ENCODE measurements at places on chromosomes 11 and 22. TPM values are rescaled to one million over a fixed set of nuclear protein-coding genes. Genes with fewer than 3 reads are reported as not detected.
A peak's percentile ranks its signal among the peaks of the same experiment; 100 is the strongest.

DNA sequence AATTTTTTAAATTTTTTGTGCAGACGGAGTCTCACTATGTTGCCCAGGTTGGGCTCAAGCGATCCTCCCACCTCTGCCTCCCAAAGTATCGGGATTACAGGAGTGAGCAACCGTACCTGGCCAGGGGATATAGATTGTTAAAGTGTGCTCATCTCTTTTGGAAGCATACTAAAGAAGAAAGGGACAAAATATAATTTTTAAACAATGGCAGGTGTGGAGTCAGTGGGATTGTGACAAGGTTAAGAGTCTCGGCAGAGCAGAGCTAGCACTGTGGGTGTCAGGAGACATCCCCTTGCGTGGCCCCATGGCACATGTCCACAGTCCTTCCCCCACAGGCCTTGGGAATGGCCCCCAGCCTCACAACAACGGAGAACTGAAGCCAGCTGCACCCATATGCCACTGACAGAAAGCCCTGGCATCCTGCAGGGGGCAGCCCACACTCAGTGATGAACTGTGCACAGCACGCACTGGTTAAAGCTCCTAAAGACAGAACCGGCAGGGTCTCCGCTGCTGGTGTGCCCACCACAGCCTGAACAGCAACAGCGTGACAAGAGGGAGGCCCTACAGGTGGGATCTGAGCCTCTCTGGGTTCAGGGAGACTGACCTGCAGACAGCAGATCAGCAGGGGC lies 29.9 kb downstream of the SERPIND1 start:
- DNase-seq: peak; percentile 70

- DNase-seq: no peak
Observed at GRCh38 chr11:134785660-134786284, 373.7 kb upstream of the B3GAT1 start.

OR52I1 gene
- not detected for total RNA-seq

GRCh38 chr22:29727131-29727523 lies 7.3 kb downstream of the CABP7 start:
- DNase-seq: peak; percentile 33

GRCh38 chr22:44964722-44965078 lies 45.1 kb downstream of the PHF21B start:
- no peak for DNase-seq

GRCh38 chr11:118406599-118407166 lies 5.3 kb downstream of the ATP5MG start:
- DNase-seq: peak; percentile 10

OR8G1 gene
- not detected for total RNA-seq

- DNase-seq: no peak
Observed at GRCh38 chr11:78192223-78192719, 3.6 kb downstream of the USP35 start.

CCDC34 gene
- total RNA-seq: 2.0 TPM

DNA sequence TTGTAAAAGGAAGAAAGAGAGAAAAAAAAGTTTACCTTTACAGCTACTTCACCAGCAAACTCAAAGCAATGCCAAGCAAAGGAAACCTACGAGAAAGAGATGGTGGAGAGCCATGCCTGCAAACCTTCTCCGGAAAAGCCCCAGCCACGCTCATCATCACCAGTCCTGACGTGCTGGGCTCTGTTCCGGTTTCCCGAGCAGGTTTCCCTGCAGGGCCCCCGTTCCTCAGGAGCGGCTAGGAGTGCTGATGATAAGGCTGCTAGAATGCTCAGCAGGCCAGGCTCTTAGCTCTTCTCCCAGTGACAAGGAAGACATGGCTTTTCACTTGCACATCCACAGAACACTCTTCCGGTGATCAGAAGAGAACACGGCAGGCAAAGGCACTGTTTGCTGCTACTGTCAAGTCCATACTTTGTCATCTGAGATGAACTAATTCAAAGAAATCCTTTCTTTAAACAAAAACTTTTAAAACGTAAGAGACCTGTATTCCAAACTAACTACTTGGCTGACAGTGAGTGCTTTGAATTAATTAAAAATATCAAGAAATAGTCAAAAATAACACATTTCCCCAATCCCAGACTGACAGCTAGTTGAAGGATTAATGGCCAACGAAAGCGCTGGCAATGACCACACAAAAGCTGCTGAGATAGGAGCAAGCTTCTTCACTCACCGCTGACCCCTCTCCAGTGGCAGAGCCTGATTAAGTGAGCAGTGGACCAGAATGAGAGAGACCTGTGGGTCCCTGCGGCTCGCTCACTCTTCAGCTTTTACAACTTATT lies 35.8 kb downstream of the DUSP8 start:
- DNase-seq: peak; percentile 55

- DNase-seq: peak; percentile 57
Observed at GRCh38 chr11:8090756-8091155, 9.7 kb downstream of the TUB start.

DNA sequence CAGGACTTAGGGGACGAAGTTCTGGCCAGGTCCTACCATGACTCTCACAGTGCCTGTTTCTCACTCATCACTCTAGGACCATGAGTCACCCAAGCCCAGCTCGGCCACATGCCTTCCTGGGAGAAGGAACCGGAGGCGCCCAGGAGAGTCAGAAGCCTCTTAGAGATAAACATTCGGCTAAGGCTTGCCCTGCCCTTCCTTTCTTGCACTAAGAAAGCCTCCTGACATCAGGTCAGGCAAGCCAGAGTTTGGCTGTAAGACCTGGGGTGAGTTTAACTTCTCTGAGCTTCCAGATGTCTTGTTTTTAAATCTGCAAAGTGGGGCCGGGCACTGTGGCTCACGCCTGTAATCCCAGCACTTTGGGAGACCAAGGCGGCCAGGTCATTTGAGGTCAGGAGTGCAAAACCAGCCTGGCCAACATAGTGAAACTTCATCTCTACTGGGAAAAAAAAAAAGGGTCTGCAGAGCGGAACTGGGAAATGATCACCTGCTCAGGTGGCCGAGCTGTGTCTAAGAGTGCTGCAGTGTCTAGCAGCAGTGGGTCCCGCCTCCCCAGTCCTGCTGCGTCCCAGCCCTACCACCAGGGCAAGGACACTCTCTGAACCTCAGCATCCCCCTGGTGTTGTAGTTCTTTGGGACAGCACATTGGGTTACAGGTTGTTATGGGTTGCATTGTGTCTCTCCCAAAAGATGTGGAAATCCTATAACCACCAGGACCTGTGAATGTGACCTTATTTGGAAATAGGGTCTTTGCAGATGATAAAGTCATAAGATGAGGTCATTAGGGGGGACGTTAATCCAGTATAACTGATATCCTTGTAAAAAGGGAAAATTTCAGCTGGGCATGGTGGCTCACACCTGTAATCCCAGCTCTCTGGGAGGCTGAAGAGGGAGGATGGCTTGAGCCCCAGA lies 1.8 kb upstream of the CARS1 start:
- DNase-seq: no peak

B4GALNT4 gene
- total RNA-seq: 0.20 TPM

MIAT gene
- total RNA-seq: 0.22 TPM

LRRN4CL gene
- 0.22 TPM for total RNA-seq

NARS2 gene
- total RNA-seq: 11.1 TPM

SLC37A2 gene
- 0.20 TPM for total RNA-seq

SLC29A2 gene
- 0.79 TPM for total RNA-seq

TRPM5 gene
- total RNA-seq: not detected

NOL12 gene
- total RNA-seq: 18.1 TPM

DNA sequence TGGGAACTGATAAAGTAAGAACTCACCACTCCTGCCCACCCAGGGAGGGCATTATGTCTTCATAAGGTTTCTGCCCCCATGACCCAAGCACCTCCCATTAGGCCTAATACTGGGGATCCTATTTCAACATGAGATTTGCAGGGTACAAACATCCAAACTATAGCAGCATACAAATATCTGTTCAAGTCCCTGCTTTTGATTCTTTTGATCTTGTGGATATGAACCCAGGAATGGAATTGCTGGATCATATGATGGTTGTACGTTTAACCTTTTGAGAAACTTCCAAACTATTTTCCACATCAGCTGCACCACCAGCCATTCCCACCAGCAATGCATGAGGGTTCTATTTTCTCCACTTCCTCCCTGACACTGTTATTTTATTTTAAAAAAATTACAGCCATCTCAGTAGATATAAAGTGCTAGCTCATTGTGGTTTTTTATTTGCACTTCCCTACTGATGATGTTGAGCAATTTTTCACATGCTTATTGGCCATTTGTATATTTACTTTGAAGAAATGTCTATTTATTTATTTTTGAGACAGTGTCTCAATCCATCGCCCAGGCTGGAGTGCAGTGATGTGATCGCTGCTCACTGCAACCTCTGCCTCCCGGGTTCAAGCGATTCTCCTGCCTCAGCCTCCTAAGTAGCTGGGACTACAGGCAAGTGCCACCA lies 7.1 kb upstream of the ATG16L2 start:
- no peak for DNase-seq

GRCh38 chr22:30474683-30475424 lies 3.0 kb upstream of the SEC14L3 start:
- DNase-seq: no peak

DNA sequence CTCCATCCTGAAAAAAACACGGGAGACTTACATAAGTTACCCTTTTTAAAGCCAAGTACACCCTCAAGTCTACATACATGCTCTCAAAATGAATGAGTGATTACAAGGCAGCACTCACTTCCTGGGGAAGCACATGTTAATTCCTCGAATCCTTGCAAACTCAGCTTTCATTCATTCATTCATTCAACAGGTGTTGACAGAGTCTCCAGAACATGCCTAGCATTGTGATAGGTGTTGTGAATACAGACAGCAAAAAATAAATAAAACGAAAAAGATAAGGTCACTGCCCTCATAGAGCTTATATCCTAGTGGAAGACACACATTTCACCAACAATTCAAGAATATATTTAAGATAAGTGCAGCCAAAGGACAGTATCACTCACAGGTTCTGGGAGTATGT lies 19.7 kb downstream of the MPPED2 start:
- no peak for DNase-seq

DNA sequence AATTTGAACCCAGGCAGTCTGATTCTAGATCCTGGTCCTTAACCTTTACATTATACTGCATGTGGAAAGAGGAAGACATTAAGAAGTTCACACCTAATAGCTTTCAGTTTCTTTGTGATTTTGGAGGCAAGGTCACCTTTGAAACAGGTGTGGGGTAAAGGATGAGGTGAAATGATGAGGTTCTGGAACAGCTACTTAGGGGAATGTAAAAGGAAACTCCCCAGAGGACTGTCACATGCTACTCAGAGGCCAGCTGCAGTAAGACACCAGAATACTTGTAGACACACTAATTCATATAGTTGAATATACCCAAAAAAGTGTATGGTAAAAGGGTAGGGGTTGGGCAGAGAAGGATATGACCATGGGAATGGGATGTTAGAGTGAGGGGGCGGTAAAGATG lies 5.4 kb downstream of the APIP start:
- no peak for DNase-seq

GRCh38 chr22:37588546-37589215 lies 8.8 kb upstream of the LGALS2 start:
- no peak for DNase-seq

GRCh38 chr11:29937526-29937925 lies 79.3 kb downstream of the KCNA4 start:
- DNase-seq: no peak

GRCh38 chr11:10067629-10068300 lies 226.3 kb downstream of the SBF2 start:
- DNase-seq: no peak

DNA sequence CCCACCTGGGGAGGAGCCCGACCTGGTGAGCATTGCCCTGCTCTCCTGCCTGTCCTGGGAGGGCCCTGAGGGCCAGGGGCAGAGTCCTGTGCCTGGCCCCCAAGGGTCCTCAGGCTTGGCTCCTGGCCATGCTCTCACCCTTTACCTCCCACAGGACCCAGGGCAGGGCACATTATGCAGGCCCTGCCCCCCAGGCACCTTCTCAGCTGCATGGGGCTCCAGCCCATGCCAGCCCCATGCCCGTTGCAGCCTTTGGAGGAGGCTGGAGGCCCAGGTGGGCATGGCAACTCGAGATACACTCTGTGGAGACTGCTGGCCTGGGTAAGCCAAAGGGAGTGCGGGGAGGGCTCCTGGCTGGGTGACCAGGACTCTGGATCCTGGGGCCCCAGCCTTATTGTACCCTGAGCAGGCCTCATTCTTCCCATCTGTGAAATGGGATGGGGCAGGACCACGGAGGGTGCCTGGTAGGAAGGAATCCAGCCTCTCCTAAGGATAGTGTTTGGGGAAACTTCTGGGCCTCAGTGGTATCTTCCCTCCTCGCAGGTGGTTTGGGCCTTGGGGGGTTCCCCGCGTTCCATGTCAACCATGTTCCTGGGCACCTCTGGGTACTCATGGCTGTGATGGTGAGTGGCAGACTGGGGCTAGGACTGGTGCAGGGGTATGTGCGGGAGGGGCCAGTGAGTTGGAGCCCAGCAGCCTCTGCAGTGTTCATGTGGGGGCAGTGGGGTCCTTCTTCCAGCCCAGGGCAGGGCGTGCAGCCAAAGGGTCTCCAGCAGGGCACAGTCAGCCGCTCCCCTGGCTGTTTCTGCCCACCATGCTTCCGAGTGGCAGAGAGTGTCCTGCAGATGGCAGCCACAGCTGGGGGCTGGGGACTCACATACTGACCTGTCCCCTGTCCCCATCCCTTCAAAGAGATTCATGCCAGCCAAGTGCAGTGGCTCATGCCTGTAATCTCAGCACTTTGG lies 14.7 kb downstream of the RELT start:
- DNase-seq: no peak

MFRP gene
- total RNA-seq: not detected

DNA sequence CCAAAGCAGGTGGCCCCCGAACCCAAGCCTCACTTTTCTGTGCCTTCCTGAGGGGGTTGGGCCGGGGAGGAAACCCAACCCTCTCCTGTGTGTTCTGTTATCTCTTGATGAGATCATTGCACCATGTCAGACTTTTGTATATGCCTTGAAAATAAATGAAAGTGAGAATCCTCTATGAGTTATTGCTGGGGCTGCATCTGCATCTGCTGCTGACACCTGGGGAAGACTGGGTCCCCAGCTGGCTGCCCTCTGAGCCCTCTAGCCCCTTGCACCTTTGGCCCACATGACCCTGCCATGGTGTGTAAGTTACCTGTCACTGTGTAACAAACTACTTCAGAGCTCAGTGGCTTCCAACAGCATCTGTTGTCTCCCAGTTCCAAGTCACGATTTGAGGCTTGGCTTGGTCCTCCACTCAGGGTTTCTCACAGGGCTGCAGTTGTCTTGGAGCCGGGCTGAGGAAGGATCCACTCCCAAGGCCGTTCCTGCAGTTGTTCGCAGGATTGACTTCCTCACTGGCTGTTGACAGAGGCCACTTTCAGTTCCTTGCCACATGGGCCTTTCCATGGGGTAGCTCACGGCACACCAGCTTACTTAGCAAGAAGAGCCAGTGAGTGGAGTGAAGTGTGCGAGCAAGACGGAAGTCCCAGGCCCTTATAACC lies 13.5 kb upstream of the UVRAG start:
- DNase-seq: no peak

- DNase-seq: no peak
Observed at GRCh38 chr22:20955548-20955947, 11.5 kb upstream of the AIFM3 start.

OVCH2 gene
- not detected for total RNA-seq

DNA sequence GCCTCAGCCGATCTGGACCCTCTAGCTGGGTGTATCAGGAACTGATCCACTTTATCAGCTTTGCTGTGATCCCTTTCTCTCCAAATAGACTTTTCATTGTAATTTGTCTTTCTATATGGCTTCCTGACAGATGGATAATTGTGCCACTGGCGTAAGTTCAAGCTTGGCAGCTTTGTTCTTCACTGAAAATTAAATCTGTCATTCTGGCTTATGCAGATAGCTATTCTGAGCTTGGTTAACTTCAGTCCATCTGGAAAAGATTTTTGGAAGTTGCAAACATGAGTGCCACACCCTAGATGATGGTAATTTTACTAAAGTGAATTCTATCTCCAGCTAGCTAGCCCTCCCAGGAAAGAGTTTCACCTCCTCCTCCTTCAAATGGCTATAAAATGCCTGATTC lies 8.1 kb downstream of the OR5A2 start:
- DNase-seq: no peak

LRRC4C gene
- not detected for total RNA-seq

RIC3 gene
- total RNA-seq: not detected
